NCI-H1105 treated with DMSO at 0.1 percent for 48 hours (cell line): ENCODE measurements at places on chromosomes 11 and 22.

DNA sequence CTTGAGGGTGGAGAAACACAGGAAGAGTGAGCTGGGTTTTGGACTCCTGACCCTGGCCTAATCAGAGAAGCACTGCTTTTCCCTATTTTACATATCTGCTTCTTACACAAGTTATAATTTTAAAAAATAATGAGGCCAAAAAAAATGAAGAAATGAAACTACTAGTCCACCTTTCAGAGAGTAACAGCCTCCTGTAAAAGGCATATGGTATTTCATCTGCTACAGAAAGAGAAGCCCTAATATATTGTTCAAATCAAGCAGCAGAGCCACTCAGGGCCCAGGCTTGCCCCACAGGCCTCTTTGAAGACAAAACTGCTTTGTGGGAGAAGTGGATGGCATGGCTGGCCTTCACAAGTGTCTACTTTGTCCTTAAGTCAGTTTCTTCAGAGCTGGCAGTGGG, 10.0 kb downstream of the DIXDC1 start:
- DNase-seq: no peak

DNA sequence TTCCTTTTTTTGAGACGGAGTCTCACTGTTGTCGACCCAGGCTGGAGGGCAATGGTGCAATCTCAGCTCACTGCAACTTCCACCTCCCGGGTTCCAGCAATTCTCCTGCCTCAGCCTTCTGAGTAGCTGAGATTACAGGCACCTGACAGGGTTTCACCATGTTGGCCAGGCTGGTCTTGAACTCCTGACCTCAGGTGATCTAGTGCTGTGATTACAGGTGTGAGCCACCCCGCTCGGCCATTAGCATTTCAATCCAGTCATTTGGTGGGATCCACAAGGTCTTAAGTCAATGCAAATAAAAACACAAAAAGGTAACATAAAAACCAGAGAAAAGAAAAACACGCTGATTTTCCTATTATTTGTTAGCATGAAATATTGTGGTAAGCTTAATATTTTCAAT, 1227.2 kb upstream of the TENM4 start:
- no peak for DNase-seq

GRCh38 chr11:34706709-34707461, 86.0 kb downstream of the EHF start:
- DNase-seq: no peak

DNA sequence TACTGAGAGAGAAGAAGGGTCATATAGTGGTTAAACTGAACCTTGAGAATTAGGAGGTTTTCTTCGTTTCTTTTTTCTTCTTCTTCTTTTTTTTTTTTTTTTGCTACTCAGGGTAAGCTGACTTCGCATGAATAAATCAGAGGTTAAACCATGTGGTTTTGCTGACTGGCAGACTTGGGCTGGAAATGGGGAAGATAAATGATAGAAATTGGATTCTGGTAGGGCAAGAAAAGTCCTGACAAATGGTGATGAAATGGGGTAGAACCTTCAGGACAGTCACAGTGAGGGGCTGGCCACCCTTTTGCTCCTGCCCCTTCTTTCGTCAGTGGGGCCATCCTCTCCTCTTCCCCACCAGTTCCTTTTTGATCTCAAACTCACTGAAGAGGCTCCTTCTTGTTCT, 1.6 kb upstream of the SWAP70 start:
- DNase-seq: no peak

- no peak for DNase-seq
Measured at GRCh38 chr11:75677909-75678308, 9.1 kb upstream of the MAP6 start.

DNA sequence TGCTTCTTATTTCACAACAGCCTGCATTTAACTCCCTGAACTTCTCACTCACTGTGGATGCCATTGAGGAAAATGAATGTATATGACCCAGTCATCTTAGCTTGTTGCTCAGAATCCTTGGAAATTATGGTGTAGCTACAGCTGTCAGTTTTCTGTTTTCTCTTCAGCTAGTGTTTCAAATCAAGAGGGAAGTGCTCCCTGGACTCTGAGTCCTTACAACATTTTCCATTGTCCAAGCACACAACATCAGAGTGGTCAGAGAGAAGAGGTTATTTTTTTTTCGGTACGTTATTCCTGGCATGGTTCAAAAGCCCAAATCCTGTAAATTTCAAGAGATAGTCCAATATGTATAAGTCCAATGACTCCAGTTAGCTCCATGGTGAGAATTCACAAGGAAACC, 23.6 kb downstream of the MS4A6A start:
- DNase-seq: no peak

GRCh38 chr11:96579656-96580055, 189.8 kb downstream of the JRKL start:
- no peak for DNase-seq

DNA sequence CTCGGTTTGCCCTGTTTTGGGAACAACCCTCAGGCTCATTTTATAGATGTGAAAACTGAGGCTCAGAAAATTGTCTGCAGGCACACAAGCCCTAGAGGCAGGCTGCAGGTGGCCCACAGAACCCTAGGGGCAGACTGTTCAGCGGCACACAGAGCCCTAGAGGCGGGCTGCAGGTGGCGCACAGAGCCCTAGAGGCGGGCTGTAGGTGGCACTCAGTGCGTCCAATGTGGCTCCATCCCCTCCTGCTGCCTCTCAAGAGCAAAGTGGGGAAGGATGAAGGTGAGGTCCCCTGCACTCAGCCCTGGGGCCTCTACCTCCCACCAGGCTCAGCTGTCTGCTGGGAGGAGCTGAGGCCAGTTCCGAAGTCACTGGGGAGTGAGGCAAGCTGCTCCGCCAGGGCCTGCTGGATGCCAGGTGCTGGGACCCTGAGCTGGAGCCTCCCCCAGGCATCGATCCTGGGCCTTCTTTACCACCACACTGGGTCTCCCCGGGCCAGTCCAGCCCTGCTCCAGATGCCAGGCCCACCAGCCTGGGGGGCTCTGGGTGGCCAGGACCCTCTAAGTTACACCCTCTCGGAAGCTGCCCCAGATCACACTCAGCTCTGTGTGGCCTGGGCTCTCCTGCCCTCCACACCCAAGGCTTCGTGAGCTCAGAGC, 2.3 kb downstream of the ACY3 start:
- peak; percentile 3 for DNase-seq

DNA sequence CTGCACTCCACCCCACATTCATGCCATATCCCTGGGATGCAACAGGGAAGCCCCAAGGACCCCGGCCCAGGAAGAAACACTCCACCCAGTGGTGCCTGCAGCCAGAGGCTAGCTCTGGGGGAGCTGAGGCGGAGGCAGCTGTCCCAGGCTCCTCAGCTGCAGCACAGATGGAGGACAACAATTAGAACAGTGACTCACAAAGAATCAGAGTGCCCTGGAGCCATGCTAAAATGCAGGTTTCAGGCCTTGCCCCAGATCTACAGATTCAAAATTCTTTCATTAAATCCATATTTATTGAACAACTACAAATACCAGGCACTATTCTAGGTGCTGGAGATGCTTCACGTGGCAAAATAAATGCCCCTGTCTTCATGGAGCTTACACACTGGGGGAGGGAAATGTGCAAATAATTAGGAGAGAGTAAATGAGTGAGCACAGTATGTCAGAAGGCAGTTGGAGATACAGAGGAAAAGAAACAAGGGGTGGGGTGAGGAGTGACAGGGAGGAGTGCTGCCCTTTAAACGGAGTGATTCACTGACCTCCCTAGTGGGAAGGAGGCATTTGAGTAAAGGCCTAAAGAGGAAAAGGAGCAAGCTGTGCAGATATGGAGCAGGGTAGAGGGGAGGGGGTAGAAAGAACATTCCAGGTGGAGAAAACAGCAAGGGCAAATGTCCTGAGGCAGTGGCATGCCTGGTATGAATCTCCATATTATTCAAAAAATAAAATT, 73.3 kb upstream of the CSNK2A3 start:
- no peak for DNase-seq

- DNase-seq: peak; percentile 18
Measured at GRCh38 chr11:65503949-65504673, 5.3 kb downstream of the MALAT1 start.

DNA sequence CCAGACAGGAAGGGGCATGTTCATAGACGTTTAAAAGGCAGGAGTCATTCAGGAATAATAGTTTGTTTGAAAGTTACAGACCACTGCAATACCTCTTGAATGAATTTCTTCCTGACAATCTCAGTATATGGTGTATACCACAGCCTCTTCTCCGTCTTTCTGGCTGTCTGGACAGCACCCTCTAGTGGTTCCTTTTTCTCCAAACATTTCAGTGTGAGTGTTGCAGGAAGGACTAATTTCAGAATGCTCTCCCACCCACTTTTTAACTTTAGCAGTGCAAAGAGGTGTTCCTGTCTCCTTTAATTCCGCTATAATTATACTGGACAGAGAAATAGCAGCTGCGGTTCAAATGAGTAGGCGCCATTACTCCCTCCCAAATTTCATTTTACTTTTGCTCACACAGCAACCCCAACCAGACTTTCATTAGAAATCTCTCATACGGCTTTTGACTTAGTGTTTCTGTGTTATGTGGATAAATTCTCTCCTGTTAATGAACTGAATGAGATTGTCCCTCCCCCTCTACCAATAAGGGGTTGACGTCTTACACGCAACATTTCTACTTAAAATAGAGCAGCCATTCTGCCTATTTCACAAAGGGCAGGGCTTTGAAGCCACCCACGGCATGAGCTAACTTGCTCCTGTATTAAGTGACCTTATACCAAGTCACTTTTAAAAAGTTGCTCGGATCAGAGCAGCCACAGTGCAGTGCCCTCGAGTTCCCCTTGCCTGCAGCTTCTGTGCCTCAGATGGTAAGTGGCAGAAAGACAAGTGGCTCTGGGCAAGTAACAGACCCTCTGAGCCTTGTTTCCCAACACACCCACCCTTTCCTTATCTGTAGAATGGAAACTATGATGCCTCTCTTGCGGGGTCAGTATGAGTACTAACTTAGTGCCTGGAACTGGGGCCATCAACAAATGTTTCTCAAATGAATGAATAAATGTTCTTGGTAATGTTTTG, 368.6 kb downstream of the OPCML start:
- DNase-seq: peak; percentile 81

DNA sequence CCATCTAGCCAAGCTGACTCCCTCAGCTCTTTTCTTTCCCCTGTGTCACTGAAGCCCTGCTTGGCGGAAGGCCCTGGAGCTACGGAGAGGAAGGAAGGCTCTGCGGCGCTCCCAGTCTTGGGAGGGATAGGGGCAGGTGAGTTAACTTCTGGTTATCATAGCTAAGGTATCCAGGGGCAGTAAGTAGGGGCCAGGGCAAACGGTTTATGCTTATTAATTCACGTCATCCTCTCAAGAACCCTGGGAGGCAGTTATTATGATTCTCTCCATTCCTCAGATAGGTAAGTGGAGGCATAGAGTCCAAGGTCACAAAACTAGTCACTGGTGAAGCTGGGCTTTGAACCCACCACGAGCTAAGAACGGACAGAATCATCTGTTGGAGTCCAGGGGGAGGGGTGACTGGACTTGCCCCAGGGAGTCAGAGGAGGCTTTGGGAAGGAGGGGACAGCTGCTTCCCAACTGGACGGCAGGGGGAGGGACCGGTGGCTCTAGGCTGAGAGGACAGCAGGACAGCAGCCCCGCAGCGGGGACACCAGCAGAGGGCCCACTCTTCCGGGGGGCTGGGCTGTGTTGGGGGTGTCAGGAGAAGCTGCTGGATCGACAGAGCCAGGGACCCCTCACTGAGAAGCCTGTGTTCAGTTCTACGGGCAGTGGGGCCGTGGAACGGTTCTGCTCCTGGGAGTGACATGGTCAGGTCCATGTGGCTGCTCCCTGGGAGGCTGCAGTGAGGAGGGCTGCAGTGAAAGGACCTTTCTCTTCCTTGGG, 3.5 kb downstream of the BAIAP2L2 start:
- DNase-seq: no peak

- peak; percentile 42 for DNase-seq
Measured at GRCh38 chr22:22342697-22343580, 98.4 kb downstream of the VPREB1 start.

DNA sequence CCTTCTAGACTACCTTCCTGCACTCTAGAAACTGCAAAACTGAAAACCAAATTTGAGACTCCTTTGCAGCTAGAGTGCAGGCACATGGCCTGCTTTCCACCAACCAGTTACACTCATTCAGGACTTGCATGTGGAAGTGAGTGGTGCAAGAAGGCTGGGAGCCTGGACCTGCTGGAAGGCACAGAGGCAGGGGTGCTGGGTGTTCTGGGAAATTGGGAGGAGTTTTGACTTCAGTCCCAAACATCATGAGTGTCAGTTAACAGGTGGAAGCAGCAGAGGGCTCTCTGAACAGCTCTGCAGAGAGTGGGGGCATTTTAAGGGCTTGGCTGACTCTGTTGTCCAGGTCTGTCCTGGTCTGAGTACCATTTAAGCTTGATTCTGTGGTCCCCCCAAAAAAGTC, 49.3 kb upstream of the SYT13 start:
- no peak for DNase-seq

DNA sequence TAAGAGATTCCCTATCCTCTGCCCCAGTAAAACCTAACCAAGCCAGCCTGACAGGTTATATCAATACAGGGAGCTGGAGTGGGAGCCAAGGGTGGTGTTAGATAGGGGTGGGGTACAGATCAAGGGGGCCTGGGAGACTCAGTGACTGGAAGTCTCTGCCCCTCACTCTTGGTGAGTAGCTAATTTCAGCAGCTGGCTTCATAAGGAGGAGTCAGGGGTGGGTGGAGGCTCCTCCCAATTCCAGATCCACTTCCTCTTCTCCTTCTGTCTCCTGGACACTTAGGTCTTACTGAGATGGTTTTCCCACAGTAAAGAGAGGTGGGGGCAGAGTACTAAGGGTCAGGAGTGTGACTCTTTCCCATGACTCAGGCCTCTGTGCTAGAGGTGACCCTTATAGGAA, 1.1 kb upstream of the VSIG2 start:
- no peak for DNase-seq

DNA sequence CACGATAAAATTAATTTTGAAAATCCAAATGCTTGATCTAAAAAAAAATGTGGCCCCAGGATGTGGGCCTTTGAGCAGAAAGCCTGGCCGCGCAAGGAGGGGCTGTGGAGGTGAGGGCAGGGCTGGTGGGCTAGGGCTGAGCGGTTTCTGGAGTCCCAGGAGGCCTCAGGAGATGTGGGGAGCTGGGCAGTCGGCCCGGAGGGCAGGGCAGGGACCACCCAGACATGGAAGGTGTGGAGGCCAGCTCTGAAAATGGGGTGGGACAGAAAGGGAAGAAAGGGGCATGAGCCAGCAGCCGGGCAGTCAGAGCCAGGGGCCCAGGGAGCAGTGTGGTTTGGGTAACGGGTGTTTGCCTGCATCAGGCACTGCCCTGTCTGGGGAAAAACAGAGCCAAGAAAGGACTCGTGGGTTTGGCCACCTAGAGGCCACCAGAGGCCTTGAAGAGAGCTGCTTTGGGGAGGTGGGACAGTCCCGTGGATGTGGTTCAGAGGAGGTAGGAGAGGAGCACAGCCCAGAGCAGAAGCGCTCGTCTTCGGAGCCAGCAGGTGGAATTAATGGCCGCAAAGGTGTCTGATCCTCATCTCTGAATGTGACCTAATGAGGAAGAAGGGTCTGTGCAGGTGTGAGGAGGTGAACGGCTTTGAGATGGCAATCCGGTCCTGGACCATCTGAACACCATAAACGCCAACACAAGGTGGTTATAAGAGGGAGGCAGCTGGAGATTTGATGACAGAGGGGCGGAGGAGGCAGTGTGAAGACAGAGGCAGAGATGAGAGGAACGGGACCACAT, 50.2 kb downstream of the IGF2 start:
- no peak for DNase-seq
